ENCODE measurements at places on chromosomes 13 and 19. TPM values are rescaled to one million over a fixed set of nuclear protein-coding genes. Genes with fewer than 3 reads are reported as not detected.
A peak's percentile ranks its signal among the peaks of the same experiment; 100 is the strongest.

DNA sequence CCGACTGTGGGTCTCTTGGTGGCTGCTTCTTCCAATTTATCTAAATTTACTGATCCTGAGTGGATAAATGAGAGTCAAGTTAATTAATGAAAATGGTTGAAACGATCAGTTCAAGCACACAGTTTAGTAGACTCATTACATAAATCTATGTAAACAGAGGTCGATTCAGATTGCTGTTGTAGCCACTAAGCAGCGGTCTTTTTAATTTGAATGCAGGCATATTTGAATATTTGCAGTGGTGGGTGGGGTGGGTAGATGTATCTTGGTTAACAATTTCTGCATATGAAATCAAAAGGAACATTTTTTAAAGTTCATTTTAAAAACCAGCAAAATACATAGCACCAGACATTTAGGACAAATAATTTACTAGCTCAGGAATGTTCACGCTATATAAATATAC lies 325.9 kb downstream of the KLF12 start:
- DNase-seq: no peak

The ZNF208 gene
- 0.09 TPM for total RNA-seq

GRCh38 chr13:51818781-51819511 lies 15.0 kb upstream of the DHRS12 start:
- DNase-seq: peak; percentile 56

GRCh38 chr13:109669234-109669612 lies 117.2 kb downstream of the IRS2 start:
- no peak for DNase-seq

GRCh38 chr13:102799426-102800144 lies 666 bp downstream of the BIVM start:
- DNase-seq: peak; percentile 30

DNA sequence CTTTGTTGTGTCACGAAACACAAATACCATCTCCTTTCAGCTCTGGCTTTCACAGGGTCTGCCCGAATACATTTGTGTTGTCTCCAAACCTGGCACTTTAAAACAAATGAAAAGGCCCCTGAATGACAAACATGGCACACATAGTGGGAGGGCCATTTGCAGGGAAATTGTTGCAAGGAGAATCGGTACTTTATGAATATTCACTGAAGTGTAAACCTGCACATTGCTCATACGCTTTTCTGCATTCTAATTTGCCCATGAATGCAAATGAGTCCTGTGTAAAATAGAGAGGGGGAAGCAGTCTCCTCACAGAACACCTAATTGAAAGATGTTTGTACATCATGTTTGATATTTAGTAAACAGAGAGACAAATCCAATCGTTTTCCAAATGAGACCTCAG lies 82.7 kb upstream of the PCDH8 start:
- no peak for DNase-seq

The STOML3 gene
- not detected for total RNA-seq

The TINCR gene
- total RNA-seq: 0.08 TPM

The TMEM150B gene
- not detected for total RNA-seq

GRCh38 chr13:84431646-84432045 lies 549.4 kb upstream of the SLITRK1 start:
- DNase-seq: peak; percentile 50

The CYP2F1 gene
- not detected for total RNA-seq

GRCh38 chr13:30727491-30728355 lies 7.6 kb upstream of the ALOX5AP start:
- no peak for DNase-seq

The CDX2 gene
- not detected for total RNA-seq

The RNF17 gene
- total RNA-seq: not detected

The PSG2 gene
- not detected for total RNA-seq

The CEACAM7 gene
- total RNA-seq: not detected

DNA sequence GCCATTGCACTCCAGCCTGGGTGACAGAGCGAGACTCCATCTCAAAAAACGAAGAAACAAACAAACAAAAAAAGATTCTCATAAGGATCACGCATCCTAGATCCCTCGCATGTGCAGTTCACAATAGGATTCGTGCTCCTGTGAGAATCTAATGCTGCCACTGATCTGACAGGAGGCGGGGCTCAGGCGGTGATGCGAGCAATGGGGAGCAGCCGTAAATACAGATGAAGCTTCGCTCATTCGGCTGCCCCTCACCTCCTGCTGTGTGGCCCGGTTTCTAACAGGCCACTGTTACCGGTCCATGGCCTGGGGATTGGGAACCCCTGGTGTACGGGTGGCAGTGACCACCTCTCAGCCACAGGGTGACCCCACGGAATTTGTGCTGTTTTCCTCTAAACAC lies 98.2 kb upstream of the MRI1 start:
- no peak for DNase-seq

DNA sequence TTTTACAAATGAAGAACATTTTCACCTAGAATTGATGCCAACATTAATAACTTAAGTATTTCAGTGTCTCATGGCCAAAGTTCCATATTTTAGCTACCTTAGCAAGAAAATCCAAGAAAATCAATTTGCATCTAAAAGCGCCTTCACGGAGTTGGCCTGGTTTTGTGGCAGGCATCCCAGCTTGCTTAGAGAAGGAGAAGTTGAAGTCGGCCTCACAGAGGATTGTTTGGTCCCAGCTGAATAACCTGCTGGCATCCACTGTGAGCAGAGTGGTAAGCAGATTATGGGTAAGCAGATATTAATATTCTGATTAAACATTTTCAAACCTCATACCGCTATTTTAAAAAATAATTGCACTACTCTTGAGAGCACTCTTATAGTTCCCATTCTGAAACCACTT lies 62.3 kb upstream of the STARD13 start:
- DNase-seq: peak; percentile 29

The LGALS4 gene
- total RNA-seq: not detected

The DMRTC2 gene
- total RNA-seq: not detected

The FFAR3 gene
- not detected for total RNA-seq

GRCh38 chr13:47215736-47216135 lies 318.9 kb upstream of the HTR2A start:
- peak; percentile 86 for DNase-seq

GRCh38 chr19:4988770-4989251 lies 19.9 kb downstream of the KDM4B start:
- peak; percentile 80 for DNase-seq

GRCh38 chr13:63948045-63948444 lies 2532.4 kb upstream of the PCDH20 start:
- no peak for DNase-seq

DNA sequence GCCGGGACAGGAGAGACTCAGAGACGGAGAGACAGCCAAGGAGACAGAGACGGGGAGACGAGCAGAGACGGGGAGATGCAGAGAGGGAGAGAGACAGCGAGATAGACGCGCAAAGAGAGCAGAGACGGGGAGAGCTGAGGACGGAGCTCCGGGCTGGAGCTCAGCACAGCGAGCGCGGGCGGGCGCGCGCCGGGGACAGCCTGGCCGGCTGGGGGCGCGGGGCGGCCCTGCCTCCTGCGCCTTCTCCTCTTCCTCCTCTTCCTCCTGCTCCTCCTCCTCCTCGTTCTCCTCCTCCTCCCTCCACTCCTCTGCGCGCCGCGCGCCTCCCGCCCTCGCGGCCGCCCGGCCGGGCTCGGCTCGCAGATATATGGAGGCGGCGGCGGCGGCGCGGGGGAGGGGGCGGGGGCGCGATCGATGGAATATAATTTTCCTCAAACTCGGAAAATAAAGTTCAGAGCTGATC lies at the start of gene ERFL:
TSS of gene ERFL (minus strand) at position 229 of the 463 bp plus-strand sequence. CDS start 15,530 bp downstream, outside the sequence.
- no peak for DNase-seq

DNA sequence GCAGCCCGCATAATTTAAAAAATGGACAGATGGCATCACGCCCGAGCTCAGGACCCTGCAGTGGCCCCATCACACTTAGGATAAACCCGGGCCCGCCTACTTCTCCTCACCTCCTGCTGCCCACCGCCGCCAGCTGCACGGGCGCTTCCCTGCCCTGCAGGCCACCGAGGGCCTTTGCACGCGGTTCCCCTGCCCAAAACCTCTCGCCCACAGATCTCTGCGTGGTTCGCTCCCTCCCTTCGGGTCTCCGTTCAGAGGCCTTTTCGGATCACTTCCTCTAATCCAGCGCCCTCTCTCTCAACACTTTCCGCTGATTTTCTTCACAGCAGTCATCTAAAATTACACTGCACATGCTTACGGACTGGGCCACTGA lies 1.8 kb downstream of the SHISA7 start:
- DNase-seq: no peak

GRCh38 chr19:3586127-3586626 lies 899 bp downstream of the GIPC3 start:
- no peak for DNase-seq

The SLC10A2 gene
- not detected for total RNA-seq

- DNase-seq: peak; percentile 0
Observed at GRCh38 chr13:101875717-101876393, 423.4 kb downstream of the ITGBL1 start.

DNA sequence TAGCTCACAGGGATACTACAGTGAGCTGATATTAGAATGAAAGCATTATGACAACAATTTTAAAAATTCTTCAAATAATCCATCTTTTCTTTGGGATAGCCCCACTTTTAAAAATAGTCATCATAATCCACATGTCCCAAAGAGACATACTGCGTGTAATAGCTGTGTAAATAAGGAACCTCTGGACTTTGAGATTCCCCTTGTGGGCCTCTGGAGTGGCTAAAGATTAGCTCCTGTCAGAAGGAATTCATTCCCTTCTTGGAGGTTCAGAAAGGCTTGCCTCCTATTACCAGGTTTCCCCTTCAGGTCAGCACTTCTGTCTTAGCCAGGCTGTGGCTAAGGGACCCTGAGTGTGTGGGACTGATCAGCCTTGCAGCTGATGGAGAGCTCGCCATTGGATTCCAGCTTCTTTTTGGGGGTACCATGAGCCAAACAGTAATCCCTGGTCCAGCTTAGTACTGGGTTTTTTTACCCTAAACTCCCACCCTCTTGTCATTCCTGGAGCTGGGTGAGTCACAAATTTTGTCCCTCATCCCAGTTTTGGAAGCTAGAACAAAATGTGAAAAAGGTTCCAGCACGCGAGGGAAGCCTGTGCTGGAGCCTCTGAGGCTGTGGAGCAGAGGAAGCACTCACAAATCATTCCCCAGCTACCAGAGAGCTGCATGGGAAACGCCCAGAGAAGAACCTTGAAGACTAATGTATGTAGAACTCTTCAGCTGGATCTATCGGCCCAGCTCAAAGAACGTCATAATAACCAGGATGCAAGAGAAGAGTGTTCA lies 96.7 kb downstream of the RNASEH2B start:
- peak; percentile 75 for DNase-seq

DNA sequence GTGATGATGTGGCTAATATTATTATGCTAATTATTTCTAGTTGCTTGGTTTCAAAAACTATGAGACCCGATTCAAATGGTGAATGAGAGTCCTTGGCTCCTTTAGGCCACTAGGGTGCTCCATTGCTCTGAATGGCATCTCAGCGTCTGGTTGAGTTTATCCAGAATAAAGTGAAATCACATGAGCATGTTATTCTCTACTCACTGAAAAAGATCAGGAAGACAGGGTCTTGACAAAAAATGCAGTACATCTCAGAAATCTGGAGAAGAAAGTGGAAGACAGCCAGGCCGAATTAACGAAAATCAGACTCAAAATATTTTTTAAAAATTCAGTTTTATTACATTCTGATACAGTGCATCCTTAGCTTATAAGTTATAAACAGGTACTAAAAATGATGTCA lies 516.2 kb downstream of the MYO16 start:
- DNase-seq: peak; percentile 78

The ZNF534 gene
- not detected for total RNA-seq

DNA sequence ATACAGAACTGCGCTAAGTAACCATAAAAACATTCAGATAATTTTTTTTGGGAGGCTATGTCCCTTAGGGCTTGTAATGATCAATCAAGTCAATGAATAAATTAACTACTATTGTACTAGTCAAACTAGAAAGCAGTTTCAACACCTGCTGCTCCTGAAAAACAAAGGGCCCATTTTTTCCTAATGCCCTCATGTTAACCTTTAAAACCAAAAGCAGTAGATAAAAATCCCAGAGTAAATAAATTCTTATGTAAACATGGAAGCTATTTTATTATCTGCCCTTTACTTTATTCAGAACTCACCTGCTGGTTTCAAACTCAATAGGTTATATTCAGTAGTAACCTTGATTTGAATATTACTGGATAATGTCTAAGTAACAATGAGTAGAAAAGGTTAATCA lies 159.5 kb upstream of the STARD13 start:
- no peak for DNase-seq

- peak; percentile 95 for DNase-seq
Observed at GRCh38 chr13:23500849-23501248, 67.3 kb upstream of the SACS start.

DNA sequence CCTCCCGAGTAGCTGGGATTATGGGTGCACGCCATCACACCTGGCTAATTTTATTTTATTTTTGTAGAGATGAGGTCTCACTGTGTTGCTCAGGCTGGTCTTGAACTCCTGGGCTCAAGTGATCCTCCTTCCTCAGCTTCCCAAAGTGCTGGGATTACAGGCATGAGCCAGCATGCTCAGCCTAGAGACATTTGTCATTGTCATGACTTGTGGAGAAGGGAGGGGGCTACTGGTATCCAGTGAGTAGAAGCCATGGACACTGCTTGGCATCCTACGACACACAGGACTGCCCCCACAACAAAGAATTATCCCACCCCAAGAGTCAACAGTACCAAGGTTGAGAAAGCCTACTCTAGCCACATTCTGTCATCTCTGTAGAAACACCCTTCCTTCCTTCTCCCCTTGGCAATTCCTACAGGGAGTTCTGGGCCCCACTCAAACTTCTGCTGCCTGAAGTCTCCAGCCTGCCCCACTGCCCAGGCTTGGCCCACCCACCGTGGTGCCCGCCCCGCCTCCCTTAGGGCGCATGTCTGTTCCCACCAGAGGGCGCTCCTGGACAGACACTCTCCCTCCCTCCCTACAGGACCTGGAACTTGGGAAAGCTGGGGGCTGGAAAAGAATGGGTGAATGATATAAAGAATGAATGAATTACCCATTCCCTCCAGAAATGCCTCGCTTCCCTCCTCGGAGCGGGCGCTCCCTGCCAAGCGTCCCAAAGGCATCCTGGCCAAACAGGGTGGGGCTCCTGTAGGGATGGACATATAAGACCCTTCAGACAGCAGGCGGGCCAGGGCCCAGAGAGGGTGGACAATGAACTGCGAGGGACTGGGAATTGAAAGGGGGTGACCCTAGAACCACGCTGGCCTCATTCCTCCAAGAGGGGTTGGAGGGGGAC lies 5.5 kb upstream of the EMP3 start:
- DNase-seq: peak; percentile 86

The SLC25A30 gene
- 7.6 TPM for total RNA-seq

DNA sequence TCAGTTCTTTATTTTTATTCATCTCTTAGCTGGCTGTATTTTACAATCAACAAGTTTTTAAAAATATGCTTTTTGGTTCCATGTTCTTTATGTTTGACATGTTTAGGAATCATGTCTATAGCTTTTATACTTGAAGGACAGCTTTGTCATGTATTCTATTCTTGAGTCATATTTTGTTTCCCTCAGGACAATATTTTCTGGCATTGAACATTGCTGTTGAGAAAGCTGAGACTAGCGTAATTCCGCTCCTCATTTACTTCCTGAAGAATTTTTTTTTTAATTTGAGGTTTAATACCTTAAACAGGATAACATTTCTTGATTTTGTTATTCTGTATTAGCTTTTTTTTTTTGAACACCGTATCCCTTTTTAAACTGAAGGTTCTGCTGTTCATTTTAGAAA lies 53.2 kb downstream of the RB1 start:
- no peak for DNase-seq

- no peak for DNase-seq
Observed at GRCh38 chr19:7130043-7130442, 60.5 kb downstream of the ZNF557 start.
